ENCODE measurements at places on chromosomes 11 and 22.
A peak's percentile ranks its signal among the peaks of the same experiment; 100 is the strongest.

DNA sequence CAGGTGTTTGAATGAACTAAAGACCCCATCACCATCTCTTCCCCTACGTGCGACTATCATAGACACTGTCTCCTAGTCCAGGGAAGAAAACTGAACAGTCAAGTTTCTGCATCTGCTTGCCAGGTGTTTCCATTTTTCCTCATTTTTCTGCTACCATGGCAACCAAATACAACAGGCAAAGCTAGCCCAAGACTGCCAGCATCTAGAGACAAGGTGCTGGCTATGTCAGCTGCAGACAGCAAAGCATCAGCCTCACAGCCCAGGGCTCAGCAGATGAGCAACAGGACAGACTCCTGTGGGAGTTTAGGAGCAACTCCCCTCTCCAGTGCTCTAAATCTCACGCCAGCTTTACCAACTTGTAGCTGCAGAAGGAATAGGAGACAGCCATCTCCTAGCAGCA lies 124.3 kb downstream of the C11orf58 start:
- peak; percentile 35 for DNase-seq

GRCh38 chr11:93838967-93839366 lies 11.5 kb downstream of the VSTM5 start:
- no peak for DNase-seq

- DNase-seq: peak; percentile 21
Measured at GRCh38 chr11:72411623-72412419, 22.5 kb downstream of the CLPB start.

DNA sequence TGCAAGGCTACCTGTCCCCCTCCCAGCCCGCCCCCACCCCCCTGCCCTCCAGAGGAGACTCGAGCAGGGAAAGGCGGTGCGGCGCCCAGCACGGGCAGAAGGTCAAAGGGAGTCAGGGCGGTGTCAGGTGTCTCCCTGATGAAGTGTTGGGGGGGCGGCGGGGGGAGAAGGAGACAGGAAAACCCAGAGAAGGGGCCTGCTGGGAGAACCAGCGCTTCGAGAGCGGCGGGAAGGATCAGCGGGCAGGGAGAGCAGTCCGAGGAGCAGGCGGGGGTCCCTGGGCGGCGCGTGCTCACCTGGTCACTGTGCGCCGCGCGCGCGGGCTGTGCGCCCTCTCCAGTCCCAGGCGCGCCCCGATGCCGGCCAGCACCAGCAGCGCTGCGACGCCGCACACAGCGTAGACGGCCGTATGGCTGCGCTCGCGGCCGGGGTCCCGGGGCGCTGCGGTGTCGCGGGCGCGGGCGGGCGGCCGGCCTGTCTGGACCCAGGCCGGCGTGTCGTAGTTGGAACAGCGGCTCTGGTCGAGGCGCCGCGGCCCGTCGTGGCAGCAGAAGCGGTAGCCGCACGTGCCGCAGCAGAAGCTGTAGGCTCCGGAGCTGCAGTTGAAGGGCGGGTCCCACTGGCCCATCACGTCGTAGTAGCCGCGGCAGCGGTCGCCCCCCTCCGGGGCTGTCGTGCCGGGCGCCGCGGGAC lies 886 bp downstream of the SHISA8 start:
- DNase-seq: no peak
